ENCODE measurements at places on chromosomes 6 and 20.

- DNase-seq = peak; percentile 34
Measured at GRCh38 chr6:117555882-117556498, 46.3 kb downstream of the GOPC start.

DNA sequence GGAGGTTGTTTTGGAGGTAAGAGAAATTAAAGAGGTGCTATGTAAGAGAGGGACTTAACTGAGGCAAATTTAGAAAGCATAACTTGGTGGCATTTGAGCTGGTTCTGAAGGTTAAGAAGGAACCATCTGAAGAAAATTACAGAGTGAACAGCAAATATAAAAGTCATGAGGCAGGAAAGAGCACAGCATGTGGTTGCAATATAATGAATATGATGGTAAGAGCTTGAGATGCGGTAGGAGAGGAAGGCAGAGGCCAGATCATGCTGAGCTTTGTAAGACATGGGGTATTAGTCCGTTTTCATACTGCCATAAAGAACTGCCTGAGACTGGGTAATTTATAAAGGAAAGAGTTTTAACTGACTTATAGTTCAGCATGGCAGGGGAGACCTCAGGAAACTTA lies 279.1 kb downstream of the UTRN start:
- no peak for DNase-seq

DNA sequence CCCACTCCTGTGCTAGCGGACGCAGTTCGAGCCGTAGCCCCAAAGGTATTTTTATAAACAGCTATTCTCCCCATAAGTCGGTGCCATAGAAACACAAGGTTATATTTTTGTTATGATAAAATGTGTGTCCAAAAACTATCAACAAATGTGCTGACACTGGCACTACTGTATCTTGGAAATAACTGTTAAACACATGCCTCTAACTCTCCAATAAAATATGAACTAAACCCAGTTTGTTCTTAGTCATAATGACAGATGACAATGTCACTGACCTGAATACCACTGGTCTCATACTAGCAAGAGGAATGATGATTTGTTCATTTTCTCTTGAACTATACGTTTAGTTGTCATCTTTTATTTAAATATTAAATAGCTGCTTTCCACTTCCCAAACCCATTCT lies 51.4 kb upstream of the NUP153 start:
- peak; percentile 4 for DNase-seq

DNA sequence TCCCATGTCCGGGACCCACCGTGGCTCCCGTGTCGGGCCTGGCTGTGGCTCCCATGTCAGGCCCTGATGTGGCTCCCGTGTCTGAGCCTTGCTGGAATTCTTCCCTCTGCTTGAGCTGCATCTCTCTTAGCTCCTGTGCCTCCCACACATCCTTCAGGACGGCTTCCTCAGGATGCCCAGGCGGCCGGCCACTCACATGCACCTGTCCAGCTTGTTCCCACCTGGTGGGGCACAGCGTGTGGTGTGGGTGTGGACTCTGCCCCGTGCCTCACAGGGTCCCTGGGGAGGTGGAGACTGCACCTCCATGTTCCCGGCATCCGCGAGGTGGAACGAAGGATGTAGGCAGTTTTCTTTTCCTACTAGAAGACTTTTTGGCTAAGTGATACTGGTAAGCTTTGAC lies 170.7 kb downstream of the SMOC2 start:
- no peak for DNase-seq

DNA sequence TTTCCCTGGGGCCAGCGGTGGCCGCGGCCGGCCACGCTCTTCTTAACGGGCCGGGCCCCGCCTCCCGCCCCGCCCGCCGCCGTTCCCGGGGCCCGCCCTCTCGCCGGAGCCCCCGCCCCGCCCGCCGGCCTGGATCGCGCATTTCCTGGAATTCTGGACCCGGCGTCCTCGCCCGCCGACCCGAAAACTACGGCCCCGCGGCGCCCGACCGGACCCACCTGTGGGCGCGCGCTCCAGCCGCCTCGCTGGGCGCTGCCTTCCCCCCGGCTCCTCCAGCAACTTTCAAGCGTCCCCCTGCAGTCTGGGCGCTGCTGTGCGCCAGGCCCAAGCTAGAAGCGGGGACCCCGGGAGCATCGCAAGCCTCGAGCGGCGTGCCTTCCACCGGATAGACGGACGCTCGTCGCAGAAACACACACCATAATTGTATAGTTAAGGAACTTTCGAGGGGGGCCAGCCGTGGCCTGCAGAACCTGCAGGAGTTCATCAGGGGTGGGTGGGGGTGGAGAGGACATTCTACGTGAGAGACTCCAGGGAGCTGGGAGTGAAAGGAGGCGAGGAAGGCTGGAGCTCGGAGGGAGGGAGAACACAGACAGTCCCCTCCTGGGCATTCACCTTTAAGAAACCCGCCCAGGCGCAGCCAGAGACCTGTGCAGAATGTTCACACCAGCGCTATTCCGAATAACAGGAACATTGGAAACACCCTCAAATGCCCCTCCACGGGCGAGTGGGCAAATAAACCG lies at the start of gene ADA:
TSS of gene ADA (minus strand) at position 16 of the 740 bp plus-strand sequence. CDS start 92 bp downstream, outside the sequence.
- peak; percentile 54 for DNase-seq

- DNase-seq = no peak
Measured at GRCh38 chr6:167092672-167093339, 30.1 kb upstream of the CCR6 start.

- DNase-seq = no peak
Measured at GRCh38 chr6:169208011-169208410, 45.6 kb downstream of the THBS2 start.

DNA sequence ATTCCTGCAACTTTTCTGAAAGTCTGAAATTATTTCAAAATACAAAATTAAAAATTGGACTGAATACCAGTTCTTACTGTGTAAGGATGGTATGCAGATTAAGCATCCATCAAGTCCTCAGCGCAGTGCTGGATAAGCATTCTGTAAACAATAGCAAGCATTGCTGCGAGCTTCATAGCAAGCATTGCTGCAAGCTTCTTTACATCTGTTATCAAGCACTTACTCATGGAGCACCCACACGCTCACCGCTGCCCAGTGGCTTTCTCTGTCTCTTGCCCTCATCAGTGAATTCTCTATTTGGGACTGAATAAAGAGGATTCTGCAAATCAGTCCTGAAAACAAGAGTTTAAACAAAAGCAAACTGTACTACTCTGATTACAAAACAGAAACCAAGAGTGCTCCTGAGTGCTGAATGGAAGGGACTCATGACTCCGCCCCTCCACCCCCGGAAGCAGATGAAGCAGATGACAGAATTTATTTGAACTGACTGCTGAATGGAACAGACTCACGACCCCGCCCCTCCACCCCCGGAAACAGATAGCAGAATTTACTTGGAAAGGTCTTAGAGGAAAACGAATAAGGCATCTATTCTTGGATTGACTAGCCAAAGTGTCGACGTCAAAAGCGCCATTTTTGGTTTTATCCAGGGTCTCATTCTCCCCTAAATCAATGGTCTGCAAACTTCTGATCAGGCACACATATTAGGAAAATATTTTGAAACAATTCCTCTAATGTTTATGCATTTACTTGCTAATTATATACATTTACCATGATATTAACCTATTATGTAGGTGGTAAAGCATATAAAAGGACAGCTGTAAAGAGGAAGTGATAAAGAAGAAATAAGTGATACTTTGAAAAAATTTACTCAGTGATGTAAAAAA lies 22.1 kb upstream of the EYA2 start:
- no peak for DNase-seq

- DNase-seq = no peak
Measured at GRCh38 chr6:135875446-135875845, 23.9 kb downstream of the PDE7B start.

- DNase-seq = no peak
Measured at GRCh38 chr6:154842833-154843232, 109.6 kb downstream of the SCAF8 start.

DNA sequence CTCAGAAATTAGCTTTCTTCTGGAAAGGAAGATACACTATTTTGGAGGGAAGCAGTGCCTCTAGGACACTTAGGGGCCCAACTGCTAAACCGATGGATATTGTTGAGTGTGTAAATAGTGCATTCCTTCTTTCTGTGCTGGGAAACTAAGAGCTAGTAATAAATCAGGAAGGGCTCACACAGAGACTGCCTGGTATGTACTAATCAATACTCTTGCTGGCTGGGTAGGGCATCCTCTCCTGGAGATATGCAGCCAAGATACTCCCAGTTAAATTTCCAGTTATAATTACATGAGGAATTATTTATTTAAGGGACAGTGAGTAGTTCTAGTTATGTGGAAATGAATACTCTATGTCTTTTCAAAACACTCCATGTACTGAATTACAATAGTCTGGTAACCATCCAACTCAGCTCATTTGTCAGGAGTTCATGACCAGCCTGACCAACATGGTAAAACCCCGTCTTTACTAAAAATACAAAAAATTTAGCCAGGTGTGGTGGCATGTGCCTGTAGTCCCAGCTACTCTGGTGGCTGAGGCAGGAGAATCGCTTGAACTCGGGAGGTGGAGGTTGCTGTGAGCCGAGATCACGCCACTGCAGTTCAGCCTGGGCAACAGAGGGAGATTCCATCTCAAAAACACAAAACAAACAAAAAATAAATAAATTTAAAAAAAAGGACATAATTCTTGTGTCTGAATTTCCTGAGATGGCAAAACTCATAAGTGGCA lies 100.0 kb downstream of the OR2B2 start:
- DNase-seq = no peak

GRCh38 chr20:50333812-50334211 lies 143.2 kb downstream of the CEBPB start:
- peak; percentile 87 for DNase-seq

GRCh38 chr20:645318-646106 lies 7.5 kb downstream of the SRXN1 start:
- peak; percentile 52 for DNase-seq

- DNase-seq = no peak
Measured at GRCh38 chr20:33298391-33298790, 15.4 kb downstream of the BPIFB1 start.

- no peak for DNase-seq
Measured at GRCh38 chr20:40922865-40923264, 105.8 kb upstream of the TOP1 start.

GRCh38 chr20:53621482-53622246 lies 28.0 kb upstream of the ZNF217 start:
- peak; percentile 81 for DNase-seq

DNA sequence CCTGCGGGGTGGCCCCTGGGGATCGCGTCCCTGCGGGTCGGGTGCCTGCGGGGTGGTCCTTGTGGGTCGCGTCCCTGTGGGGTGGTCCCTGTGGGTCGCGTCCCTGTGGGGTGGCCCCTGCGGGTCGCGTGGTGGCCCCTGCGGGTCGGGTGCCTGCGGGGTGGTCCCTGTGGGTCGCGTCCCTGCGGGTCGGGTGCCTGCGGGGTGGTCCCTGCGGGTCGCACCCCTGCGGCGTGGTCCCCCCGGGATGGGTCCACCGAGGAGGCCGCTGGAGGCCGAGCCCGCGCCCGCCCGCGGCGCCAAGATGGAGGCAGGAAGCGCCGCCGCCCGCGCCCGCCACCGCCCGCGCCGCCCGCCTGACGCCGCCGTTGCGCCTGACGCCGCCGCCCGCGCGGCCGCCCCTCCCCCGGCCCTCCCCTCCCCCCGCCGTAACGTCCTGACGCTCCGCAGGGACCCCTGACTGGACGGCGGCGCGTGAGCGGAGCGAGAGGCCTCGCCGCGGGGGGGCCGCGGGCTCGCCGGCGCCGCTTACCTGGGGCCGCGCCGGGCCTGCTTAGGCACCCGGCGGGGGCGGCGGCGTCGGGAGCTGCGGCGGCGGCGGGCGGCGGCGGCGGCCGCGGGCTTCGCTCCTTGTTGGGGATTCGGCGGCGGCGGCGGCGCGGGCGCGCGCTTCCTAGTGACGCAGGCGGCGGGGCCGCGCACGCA lies at the start of gene GMEB2:
TSS of gene GMEB2 (minus strand) at position 678 of the 705 bp plus-strand sequence. CDS start 7,704 bp downstream, outside the sequence.
- DNase-seq = peak; percentile 80

DNA sequence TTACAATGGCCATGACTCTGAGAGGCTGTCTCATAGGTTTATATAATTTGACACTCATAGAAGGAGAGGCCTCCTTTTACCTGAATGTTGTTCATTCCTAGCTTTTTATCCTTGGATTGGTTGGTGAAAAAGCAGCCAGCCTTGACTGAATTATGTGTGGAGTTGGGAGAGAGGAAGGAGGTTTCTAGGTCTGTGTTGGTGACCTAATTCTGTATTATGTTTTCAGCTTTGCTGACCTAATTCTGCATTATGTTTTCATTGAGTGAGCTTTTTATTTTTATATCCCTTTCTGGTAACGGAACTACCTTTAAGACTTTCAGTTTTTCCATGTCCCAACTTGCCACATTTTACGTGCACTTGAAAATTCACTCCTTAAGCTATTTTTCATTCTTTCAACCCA lies 59.1 kb upstream of the RNF144B start:
- DNase-seq = no peak

- DNase-seq = no peak
Measured at GRCh38 chr6:69489970-69490369, 306.8 kb downstream of the LMBRD1 start.

GRCh38 chr6:38579010-38579628 lies 60.6 kb downstream of the BTBD9 start:
- DNase-seq = no peak

DNA sequence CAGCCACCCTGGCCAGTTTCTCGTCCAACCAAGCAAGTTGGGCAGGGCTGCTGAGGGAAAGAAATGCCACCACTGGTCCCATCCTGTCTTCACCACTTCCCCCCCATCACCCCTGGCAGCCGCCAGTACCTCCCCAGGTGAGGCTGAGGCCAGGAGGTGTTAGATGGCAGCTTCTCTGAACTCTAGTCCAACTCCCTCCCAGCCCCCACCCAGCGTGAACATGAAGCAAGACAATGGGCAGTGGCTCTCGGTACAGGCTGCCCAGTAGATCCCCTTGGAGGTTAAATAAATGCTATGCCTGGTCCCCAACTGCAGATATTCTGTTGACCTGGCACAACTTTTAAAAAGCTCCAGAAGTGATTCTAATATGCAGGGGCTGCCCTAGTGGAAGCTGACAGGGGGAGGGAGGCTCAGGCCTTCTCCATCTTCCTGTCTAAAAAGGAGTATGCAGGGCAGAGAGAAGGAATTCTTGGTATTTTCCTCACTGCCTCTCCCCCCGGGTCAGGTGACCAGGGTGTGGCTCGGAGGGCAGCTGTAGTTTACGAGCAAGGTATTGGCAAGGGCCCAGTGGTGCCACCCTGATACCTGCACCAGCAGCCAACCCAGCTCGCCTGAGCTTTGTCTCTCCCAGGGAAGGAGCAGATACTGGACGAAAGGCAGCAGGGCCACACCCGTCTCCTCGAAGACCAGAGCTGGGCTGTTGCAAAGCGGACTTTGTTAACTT lies 25.7 kb downstream of the KCNK5 start:
- DNase-seq = no peak

- peak; percentile 85 for DNase-seq
Measured at GRCh38 chr6:12189661-12190060, 100.5 kb upstream of the EDN1 start.

DNA sequence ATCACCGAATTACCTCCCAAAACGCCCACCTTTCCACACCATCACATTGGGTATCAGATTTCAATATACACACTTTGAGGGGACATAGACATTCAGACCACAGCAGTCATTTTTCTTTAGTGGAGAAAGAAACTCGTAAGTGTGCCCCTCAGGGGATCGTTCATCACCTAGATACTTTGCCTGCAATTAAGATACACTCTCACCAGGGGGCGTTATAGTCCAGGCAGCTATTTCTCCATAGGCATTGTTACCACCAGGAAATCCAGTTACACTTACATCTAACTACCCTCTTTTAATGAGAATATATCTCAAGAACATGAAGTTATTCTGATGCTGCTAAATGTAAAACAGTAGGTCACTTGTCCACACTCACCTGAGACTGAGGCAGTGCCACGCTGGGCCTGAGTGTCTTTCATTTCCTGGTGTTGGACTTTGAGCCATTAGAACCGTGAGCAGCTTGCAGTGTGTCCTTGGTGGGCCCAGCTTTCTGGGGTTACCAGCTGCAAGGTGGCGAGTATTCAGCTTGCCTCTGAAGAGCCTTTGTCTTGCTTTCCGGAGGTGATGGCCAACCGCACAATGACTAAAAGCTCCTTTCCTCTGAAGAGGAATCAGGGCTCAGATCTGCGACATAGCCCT lies 35.1 kb upstream of the UNC93A start:
- no peak for DNase-seq

All from fibroblast of skin of scalp (primary cell).